LNCaP clone FGC (cell line): ENCODE measurements at places on chromosomes 7 and 10.
A peak's percentile ranks its signal among the peaks of the same experiment; 100 is the strongest.

GRCh38 chr10:69103784-69104183 lies 15.9 kb downstream of the SRGN start:
- no peak for DNase-seq

GRCh38 chr7:82264783-82265305 lies 178.7 kb downstream of the CACNA2D1 start:
- no peak for DNase-seq

GRCh38 chr10:62268399-62269114 lies at the start of gene RTKN2:
TSS of gene RTKN2 (minus strand) at chr10:62268844. CDS start at chr10:62268610, 234 bp downstream.
- peak; percentile 85 for DNase-seq

GRCh38 chr7:101625031-101625791 lies 3.9 kb downstream of the MYL10 start:
- no peak for DNase-seq

- no peak for DNase-seq
These were observed 90.0 kb downstream of the ANKRD61 start for GRCh38 chr7:6121141-6121540.

DNA sequence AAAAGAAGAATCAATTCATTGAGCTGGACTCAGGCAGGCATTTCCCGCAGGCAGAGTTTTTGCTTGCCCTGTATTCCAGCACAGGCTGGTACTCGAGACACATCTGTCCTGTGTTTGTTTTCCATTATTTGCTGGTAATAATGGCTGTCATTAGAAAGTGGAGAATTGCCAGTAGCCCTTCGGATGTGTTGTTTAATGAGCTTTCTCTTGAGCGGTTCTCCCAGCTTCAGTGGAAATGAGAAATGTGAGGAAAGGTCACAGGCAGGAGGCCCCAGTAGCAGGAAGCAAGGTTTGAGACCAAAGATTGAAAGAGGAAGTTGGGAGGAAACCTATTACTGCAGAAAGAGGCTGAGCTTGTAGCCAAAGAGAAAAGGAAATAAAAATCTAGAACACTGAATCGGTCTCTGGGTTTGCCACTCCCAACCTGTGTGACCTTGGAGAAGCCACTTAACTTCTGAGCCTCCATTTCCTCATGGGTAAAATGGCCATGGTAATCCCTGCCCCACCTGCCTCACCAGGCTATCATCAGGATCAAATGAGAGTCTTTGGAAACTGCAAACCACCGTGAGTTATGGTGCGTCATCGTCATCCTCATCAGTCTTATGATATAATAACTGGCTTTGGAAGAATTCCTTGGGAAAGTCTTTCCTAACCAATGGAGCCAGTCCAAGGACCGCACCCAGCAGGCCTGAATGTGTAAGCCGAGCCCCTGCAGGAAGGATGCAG lies 67.7 kb downstream of the TACR2 start:
- no peak for DNase-seq

GRCh38 chr10:3229815-3230214 lies 57.2 kb upstream of the PITRM1 start:
- DNase-seq: no peak
